ENCODE measurements at places on chromosomes 12 and 14.
A peak's percentile ranks its signal among the peaks of the same experiment; 100 is the strongest.

DNA sequence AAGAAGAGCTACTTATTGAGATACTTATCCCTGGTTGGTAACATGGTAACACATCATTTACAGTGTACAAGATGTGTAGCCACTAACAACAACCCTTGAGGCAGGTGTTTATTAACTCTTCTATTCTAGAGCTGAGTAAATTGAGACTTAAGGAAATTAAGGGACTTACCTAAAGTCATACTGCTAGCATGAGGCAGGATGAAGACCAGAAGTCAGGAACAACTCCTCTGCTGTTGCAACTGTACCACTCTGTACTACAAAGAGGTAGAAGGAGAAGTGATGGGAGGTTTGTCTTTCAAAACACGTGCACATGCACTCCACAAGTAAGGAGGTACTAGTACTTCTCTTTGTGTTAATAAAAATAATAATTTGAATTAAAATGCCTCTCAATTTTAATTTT lies 79.9 kb downstream of the LLPH start:
- no peak for DNase-seq

- DNase-seq: no peak
Measured at GRCh38 chr12:38782359-38782758, 123.0 kb downstream of the CPNE8 start.

GRCh38 chr14:96146131-96146771 lies 58.4 kb upstream of the BDKRB2 start:
- DNase-seq: no peak

- DNase-seq: no peak
Measured at GRCh38 chr12:45933504-45933903, 56.9 kb downstream of the SCAF11 start.

DNA sequence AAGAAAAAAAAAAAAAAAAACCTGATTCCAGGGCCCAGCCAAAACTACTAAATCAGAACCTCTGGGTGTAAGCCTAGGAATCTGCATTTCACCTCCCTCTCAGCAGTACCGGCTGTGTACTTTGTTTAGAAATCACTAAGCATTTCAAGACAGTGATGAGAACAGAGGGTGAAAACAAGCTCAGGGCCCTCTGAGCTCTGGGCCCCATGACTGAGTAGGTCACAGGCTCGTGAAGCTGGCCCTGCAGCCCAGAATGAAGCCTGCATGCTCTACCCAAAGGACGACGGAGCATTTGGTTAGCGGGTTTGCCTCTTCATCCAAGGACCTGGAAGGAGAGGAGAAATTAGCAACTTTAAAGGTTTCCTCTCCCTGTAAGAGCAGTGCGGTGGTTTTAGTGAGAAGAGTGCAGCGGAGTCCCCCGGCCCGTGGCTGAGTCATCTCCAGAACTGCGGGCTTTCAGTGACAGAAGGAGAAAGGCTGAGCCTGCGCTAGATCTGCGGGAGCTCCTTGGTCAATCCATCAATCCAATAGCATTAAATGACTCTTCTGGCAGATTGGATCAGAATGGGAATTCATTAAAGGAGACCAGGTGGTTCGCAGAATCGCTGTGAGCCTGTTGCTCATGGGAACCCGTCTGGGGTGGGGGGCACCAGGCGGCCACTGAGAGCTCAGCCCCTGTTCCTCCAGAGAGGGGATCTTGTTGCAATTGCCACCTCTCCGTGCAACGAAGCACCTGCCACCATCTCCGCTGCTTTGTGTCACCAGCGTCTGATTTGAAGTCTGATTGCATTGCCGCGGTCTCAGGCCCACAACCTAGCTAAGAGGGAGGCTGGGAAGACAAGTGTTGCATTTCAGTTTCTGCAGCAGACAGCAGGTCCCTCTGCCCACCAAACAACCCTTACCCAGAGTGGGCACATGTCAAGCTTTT lies 7.3 kb downstream of the IL31 start:
- DNase-seq: no peak

- DNase-seq: no peak
Measured at GRCh38 chr12:99700032-99700431, 52.5 kb downstream of the GARIN6 start.

DNA sequence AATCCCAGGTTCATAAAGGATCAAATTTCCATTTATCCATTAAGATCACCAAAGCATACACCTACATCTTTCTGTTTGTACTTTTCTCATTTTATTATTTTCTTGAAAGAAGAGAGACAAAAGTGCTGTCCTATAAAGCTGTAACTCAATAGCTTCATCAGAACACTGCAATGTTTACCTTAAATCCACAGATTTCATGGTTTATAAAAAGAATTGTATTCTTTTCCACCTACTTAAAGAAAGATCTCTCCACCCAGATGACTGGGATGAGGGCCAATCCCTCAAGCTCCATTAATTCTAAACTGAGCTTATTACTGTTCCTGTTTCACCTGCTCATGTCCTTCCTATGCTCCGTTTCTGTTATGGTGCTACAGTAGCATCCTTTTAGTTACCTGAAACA lies 470.6 kb downstream of the BCAT1 start:
- DNase-seq: no peak

DNA sequence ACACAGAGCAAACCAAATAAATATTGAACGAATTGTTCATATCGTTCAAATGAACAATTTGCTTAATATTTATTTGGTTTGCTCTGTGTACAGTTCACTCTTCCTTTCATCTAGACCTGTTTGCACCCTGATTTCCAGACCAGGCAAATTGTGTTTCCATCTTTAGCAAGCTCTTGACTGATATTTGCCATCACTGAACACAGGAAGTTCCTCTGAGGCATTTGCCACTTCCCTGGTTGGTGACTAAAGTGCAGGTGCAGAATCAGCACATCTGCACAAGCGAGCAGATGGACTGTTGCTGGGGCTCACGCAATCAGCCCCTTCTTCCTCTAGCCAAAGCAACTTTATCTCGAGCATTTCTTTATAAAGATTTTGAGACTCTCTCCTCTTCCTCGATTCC lies 112.9 kb downstream of the DAAM1 start:
- DNase-seq: peak; percentile 88

GRCh38 chr12:53590652-53591051 lies 35.5 kb downstream of the ATF7 start:
- no peak for DNase-seq

DNA sequence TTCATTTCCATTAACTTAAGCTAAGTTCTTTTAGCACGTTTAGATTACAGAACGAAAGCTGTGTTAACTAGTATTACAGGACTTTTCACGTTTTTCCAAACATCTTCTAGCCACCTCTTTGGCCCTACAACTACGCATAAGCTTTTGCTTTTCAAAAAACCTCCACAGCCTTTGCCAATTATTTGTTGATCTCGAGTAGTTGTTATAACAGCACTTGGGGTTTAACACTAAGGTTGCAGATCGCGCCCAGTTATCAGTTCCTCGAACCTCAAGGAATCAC lies 450 bp upstream of the RBM25 start:
- DNase-seq: no peak

GRCh38 chr12:12550277-12550676 lies 12.4 kb downstream of the DUSP16 start:
- no peak for DNase-seq

DNA sequence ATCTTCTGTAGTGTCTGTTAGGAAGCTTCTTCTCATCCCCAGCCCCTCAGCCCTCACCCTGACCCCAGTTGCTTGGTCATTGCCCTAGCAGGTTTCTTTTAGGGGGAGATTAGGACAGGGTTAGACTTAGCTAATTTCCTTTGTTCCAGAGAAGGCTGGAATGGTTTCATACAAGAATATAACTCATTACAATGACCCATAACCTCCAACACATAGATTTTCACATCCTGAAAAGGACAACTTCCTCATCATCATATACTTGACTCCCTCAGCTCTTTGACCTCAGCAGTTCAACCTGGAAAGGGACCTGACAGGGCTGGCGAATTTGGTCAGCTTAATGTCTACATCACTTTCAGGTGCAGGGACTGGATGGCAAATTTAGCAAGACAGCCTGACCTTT lies 8.0 kb upstream of the BHLHE41 start:
- no peak for DNase-seq

- no peak for DNase-seq
Measured at GRCh38 chr12:58925111-58925611, 4.9 kb upstream of the LRIG3 start.

GRCh38 chr12:24645254-24645653 lies 303.6 kb downstream of the BCAT1 start:
- DNase-seq: no peak

DNA sequence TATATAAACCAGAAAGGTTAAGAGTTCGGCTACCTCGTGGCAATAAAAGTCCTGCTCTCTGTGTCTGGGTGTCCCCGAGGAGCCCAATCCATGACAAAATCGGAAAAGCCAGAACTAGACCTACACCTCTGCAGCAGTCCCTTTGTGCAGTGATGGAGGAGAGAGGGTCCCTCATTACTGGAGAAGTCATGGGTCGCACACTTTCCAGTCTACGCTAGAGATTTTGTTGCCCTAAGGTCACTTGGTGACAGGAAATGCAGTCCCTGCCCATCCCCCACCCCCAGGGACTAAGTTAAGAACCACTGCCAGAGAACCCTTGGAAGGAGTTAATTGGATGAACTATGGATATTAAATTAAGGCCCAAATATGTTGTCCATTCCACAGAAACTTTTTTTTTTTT lies 104.4 kb upstream of the ATF7IP start:
- no peak for DNase-seq
